ENCODE measurements at places on chromosomes 12 and 14. TPM values are rescaled to one million over a fixed set of nuclear protein-coding genes. Genes with fewer than 3 reads are reported as not detected.

SPTSSA gene
- 8.5 TPM for polyA plus RNA-seq

REP15 gene
- not detected for polyA plus RNA-seq

- no peak overlapping the region for H3K4me3 ChIP-seq
- no peaks in the 10 kb centered on the region for H3K27me3 ChIP-seq
- no peaks in the 10 kb centered on the region for H3K36me3 ChIP-seq
Observed at GRCh38 chr12:117489671-117490070, 128.2 kb upstream of the NOS1 start.

IL26 gene
- not detected for polyA plus RNA-seq

DNA sequence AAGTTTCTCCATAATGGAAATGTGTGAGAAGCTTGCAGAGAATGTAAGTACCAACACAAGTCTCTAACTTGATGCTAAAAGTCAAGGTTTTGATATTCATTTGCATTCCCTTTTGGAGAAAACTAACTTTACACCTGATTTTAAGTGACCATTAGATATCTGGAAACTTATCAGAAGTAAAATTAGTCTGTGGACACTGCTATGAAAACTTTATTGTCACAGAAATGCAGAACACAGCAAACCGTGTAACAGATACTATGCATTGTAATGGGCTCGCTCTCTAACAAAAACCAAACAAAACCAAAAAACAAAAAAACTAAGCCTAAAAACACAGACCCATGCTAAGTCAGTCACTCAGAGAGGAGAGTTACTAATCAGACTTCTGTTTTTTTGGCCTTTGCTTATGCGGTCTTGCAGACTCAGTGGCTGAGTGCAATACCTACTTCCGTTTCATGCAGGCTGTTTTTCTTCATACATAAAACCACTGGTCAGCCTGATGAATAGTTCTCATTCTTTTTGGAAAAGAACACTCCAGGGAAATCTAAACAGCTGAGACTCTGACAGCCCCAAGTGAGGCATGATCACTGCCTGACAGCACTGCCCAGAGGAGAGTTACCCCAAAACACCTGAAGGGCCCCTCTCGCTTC lies 35.7 kb downstream of the NRDE2 start:
- H3K4me1 ChIP-seq: no peaks in the 10 kb centered on the region
- H3K4me3 ChIP-seq: no peak overlapping the region
- H3K27me3 ChIP-seq: no peaks in the 10 kb centered on the region
- no peak for DNase-seq
- H3K36me3 ChIP-seq: no peaks in the 10 kb centered on the region
